Right ventricle myocardium superior (tissue), 1 donor: ENCODE measurements at places on chromosomes 4 and X. TPM values are rescaled to one million over a fixed set of nuclear protein-coding genes. Genes with fewer than 3 reads are reported as not detected.

Gene IL21
- total RNA-seq = not detected

Gene PAGE5
- not detected for total RNA-seq

Gene MAGEA11
- total RNA-seq = not detected

Gene APLN
- 15.4 TPM for total RNA-seq

Gene BRS3
- not detected for total RNA-seq

Gene TMPRSS11B
- total RNA-seq = not detected

Gene BDH2
- 20.1 TPM for total RNA-seq

Gene KIT
- 1.6 TPM for total RNA-seq

Gene CYSLTR1
- total RNA-seq = 0.81 TPM

Gene CT45A3
- total RNA-seq = not detected

Gene AKAP4
- total RNA-seq = not detected

Gene BLTP1
- total RNA-seq = 30.5 TPM

Gene HHIP
- not detected for total RNA-seq

Gene GAGE12H
- not detected for total RNA-seq

Gene ATP6AP2
- 41.0 TPM for total RNA-seq

Gene C4orf36
- total RNA-seq = 0.59 TPM

Gene ETNPPL
- 14.5 TPM for total RNA-seq

Gene CSN1S1
- not detected for total RNA-seq

Gene LINC00632
- total RNA-seq = 158 TPM

Gene GYPA
- total RNA-seq = not detected

Gene DUSP21
- not detected for total RNA-seq

Gene HDAC6
- 35.3 TPM for total RNA-seq

Gene SULT1E1
- not detected for total RNA-seq

Gene ACE2
- total RNA-seq = 13.3 TPM

Gene MFSD8
- total RNA-seq = 9.4 TPM

Gene COX7B2
- total RNA-seq = not detected

Gene CFP
- 2.6 TPM for total RNA-seq

Gene SCML2
- total RNA-seq = 1.2 TPM

Gene YIPF6
- total RNA-seq = 29.7 TPM

Gene SHROOM4
- total RNA-seq = 9.4 TPM

Gene KLHL4
- total RNA-seq = 1.0 TPM

Gene RAI2
- total RNA-seq = 18.1 TPM

Gene AFM
- total RNA-seq = not detected

Gene CUL4B
- 17.9 TPM for total RNA-seq

Gene NWD2
- 0.03 TPM for total RNA-seq
